ENCODE measurements at places on chromosomes 16 and 17.

GRCh38 chr17:36939802-36940312 is 2.6 kb downstream of the LHX1 start:
- no peak for DNase-seq

- DNase-seq, result no peak
These were observed 50.8 kb downstream of the TBC1D16 start for GRCh38 chr17:79984877-79985276.

- no peak for DNase-seq
These were observed 114.0 kb upstream of the ZFHX3 start for GRCh38 chr16:73161977-73162376.

- DNase-seq, result no peak
These were observed 69.3 kb downstream of the BANP start for GRCh38 chr16:88020516-88020885.

GRCh38 chr16:49465661-49466528 is 92.3 kb downstream of the C16orf78 start:
- no peak for DNase-seq

GRCh38 chr17:81523402-81524038 is 4.7 kb upstream of the FSCN2 start:
- DNase-seq, result no peak

DNA sequence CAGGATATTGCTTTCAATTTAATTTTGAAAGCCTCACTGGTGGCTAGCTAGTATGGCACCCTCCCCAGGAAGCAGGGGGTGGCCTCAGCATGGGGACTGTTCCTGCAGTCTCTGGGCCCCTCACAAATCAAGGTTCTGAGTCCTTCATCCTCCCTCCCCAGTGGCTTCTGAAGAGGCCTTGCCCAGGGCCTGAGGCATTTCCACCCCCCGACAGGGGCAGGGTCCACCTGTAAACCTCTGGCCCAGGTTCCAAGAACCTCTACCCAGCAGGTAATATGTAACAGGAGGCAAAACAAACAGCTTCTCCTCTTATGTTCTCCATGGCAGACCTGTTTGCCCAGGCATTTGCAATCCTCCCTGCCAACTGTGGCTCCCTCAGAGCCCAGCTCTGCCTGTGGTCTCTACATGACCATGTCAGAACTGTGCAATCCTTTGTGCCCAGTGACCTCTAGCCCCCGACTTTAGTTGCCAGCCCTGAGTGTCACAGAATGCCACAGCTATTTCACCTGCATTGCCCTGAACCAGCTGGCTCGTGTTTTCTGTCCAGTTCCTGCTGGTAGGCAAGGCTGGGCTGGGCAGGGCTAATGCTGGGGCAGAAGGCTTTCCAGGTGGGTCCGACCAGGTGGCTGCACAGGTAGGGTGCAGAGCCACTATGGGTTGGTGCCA is 14.3 kb downstream of the ACSF2 start:
- no peak for DNase-seq

DNA sequence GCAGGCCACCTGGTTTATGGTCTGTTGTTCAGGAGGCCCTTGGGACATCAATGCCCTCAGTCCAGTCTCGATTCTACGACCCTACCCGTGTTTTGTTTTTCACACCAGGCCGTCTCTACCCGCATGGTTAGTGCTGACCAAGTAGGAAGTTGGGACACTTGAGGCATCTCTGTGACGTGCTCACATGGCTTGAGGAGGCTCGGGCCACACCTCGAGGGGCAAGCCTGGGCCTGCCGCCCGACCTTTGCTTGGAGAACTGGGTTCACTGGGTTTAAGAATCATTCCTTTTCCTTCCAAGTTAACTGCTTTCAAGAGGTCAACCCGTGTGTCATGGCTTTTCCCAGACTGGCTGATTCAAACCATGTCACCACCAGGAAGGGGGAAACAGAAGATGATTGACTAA is 86.8 kb downstream of the CMIP start:
- no peak for DNase-seq

- no peak for DNase-seq
These were observed 6.1 kb upstream of the ARHGAP23 start for GRCh38 chr17:38421871-38422827.

DNA sequence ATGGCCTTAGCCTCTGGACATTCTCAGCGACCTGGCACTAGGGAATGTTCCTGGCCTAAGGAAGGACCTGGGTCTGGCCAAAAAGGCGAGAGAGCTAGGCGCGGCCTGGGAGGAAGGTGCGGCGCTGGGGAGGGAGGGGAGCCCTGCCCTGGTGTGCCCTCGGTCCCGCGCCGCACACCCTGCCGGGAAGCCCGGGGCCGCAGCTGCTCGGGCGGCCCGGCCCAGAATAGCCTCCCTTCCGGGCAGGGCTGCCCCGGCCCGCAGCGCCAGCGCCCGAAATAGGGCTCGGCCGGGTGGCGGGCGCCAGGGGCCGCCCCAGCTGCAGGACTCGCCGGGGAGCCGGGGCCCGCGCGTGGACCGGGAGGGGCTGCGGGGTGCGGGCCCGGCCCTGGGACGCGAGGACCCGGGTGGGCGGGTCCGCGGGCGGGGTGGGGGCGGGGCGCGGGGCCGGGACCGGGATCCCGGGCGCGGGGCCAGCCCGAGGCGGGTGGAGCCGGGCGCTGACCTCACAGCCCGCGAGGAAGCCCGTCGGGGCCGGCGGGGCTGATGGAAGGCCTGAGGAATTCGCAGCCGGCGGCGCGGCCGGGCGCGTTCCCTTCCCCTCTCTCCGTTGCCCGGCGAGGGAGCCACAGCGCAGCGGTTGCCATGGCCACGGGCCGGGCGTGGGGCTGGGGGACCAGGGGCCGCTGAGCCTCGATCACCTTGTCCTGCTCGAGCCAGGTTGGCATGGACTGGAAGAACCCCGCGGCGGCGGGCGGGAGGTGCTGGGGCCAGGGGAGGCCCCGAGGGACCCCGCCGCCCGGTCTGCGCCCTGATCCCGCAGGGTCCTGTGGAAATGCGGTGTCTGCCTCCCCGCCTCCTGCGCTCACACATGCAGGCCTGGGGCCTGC is 18.1 kb downstream of the SOCS3 start:
- DNase-seq, result peak; percentile 82

- peak; percentile 92 for DNase-seq
These were observed 26.4 kb upstream of the SLC7A5 start for GRCh38 chr16:87895641-87896141.

GRCh38 chr16:53052519-53053501 is at the start of gene CHD9NB:
Gene CHD9NB, minus strand, starts transcription at chr16:53052897. Its CDS starts 8,739 bp downstream, at chr16:53044158.
- peak; percentile 82 for DNase-seq

GRCh38 chr17:16477255-16477654 is 14.7 kb downstream of the LRRC75A start:
- peak; percentile 88 for DNase-seq

DNA sequence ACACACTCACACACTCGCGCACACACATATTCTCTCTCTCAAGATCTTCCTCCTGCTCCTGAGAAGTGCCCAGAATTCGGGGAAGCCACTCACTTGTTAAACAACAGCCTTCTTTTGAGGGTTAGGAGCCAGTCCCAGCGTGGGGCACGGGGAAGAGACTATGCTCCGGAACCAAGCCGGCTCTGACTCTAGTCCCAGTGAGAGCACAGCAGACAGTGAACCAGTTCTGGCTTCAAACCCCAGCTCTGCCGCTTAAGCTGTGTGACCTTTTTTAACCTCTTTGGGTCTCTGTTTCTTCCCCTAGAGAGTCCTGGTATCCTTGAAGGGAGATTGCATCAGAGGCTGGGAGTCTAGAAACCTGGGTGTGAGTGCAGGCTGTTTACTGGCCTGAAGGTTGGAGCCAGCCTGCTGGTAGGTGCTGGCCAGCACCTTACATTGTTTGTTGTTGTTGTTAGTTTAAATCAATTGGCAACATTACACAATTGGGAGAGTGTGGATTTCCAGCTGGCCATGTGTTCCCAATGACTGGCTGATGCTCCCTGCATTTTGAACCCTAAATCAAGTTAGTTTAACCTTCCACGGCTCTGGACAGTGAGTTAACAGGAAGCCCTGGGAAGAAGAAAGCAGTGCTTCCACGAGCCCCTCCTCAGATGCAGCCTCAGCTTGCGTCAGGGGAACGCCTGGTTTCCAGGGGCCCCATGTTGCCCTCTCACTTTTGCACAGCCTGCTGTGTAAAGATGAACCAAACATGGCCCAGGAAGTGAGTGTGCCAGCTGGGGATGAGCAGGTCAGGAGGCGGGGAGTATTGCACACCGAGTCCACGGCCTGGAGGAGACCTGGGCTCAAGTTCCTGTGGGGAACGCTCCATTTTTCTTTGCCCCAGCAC is 71.5 kb downstream of the GAS7 start:
- DNase-seq, result peak; percentile 67

DNA sequence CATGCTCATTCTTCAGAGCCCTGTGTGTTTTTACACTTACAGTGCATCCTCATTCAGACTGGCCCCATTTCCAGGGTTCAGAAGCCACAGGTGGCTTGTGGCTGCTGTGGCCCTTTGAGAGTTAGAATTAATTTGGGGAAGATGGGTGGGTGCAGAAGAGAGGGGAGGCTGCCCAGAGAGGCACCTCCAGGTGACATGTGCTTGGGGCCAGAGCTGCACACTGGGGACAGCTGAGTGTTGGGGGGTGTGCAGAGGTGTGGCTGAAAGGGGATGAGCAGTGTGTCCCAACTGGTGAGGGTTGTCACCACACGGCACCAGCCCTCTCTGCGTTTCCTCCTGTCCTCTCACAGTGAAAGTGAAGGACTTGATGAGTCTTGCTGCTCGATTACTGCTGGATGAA is 6.9 kb upstream of the EIF1 start:
- no peak for DNase-seq

GRCh38 chr17:55820675-55821074 is 69.8 kb downstream of the PCTP start:
- no peak for DNase-seq

- DNase-seq, result no peak
These were observed 20.1 kb upstream of the CYLD start for GRCh38 chr16:50721549-50722404.

GRCh38 chr17:1733759-1734158 is 8.9 kb upstream of the SERPINF2 start:
- DNase-seq, result no peak

DNA sequence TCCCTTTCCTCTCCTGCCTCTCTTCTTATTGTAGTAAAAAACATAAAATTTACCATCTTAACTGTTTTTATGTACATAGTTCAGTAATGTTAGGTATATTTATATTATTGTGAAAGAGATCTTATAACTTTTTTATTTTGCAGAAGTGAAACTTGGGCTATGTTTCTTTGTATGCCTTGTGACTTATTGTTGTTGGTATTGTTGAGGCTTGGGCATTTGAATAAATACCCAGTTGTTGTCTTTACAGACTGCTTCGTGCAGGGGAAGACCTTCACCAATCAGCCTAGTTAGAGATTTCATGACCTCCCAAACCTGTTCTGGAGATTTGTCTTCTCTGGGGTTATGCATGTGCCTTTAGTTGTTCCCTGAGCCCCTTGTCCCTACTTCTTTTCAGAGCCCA is 31.9 kb downstream of the REXO5 start:
- no peak for DNase-seq

- DNase-seq, result no peak
These were observed 74.9 kb downstream of the ZFHX3 start for GRCh38 chr16:72972878-72973571.

DNA sequence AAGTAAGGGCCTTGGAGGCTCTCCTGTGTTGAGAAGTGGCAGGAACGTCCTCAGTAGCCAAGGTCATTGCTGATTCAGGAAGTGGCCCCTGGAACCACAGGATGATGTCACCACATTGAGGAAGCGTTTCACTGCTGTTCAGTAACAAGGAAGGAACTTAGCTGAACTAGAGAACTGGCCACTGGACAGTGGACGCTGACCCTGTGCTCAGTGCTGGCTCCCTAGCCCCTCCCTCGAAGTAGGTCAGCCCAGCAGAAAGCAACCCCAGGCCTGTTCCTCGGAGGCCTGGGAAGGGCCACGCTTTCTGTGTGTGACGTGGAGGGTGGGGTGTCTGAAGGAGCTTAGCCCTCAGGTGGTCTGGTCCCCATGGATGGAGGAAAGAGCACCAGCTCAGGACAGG is 58.3 kb downstream of the B9D1 start:
- peak; percentile 32 for DNase-seq

DNA sequence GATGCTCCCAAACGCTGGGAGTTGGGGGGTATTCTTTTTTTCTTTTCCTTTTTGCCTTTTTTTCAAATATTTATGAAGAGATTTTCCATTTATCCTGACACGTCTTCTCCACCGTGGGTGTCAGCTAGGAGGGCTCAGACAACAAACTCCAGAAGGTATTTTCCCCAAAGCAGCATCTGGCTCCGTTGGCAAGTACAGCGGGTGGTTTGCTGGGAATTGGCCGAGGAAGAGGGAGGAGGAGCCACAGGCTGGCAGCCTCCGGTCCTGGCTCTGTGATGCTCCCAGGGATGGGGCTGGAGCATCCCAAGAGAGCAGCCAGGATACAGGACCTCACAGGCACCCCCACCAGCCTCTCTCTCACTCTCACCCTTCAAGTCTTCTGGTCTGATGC is 10.9 kb upstream of the CACNG4 start:
- DNase-seq, result no peak

- DNase-seq, result no peak
These were observed 25.9 kb downstream of the PIPOX start for GRCh38 chr17:29068818-29069217.

GRCh38 chr17:81127133-81127455 is 38.2 kb upstream of the PVALEF start:
- DNase-seq, result no peak

GRCh38 chr17:47957591-47958490 is at the start of gene PRR15L:
Gene PRR15L, minus strand, starts transcription at chr17:47957883. Its CDS starts 4,649 bp downstream, at chr17:47953234.
- DNase-seq, result no peak

GRCh38 chr17:43614561-43614960 is 47.2 kb downstream of the MEOX1 start:
- no peak for DNase-seq

- DNase-seq, result no peak
These were observed 2.0 kb downstream of the P2RX1 start for GRCh38 chr17:3914312-3914670.

- DNase-seq, result no peak
These were observed 33.8 kb downstream of the FOXK2 start for GRCh38 chr17:82553210-82553930.

GRCh38 chr16:1390239-1390779 is 24.2 kb downstream of the UNKL start:
- DNase-seq, result no peak

DNA sequence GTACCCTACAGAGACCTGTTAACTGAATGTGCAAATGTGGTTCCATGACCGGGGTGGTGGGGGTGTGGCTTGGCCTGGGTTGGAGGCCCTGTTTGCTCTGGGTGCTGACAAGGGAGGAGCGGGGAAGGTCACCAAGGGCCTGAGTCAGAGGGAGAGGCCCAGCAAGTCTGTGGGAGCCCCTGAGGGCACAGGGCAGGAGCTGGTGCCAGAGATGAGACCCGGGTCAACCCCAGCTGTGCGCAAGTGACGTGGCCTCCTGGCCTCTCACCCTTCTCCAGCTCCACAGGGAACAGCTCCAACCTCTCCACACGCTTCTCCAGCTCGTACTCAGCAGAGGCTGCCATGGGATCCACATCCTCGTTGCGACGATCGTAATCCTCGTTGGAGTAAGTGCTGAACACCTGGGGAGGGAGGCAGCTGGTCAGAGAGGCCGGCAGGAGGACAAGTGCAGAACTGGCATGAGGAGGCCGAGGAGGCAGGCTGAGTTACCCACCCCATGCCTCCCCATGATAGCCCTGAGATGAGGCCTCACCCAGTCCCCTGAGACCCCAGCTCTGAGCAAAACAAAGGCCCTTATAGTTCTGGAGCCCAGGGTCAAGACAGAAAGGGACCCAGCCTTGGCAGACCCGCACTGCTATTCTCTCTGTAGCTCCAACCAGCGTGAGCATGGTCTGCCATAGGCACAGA is 5.5 kb downstream of the PPP1R9B start:
- no peak for DNase-seq

All from fibroblast of upper back skin (primary cell).